ENCODE measurements at places on chromosomes 1 and 21.

DNA sequence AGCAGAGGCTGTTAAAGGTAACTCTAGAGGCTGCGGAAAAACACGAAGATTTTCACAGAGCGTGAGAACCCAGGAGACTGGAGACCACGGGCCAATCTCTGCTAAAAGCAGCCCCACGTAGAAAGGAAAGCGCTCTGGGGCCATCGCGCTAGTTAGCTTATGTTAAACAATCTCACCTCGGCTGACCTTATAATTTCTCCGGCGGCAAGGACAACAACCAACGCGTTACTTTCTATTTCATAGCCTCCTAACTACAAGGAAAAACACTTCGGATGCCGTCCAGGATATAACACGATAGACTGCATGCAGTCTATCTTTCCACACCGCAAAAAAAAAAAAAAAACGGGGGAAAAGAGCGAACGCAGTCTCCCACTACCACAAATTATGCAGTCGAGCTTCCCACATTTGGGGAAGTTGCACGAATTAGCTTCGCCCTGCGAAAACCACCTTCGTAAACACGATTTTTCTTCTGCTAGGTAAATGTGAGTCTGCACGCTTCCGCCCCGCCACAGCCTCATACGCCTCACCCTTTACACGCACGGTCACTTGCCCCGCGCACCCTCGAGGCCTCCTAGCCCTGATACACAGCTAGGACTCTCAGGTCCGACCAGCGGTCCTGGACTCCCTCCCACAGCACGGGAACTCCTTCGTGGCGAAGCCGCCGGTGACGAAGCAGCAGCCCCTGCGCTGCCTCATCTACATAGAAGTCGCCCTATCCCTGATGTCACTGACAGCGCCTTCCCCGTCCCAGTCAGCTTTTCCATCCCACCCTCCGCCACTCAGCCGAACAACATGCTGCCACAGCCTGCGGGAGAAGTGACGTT is 87.8 kb downstream of the PRKAB2 start:
- DNase-seq, result peak; percentile 78

DNA sequence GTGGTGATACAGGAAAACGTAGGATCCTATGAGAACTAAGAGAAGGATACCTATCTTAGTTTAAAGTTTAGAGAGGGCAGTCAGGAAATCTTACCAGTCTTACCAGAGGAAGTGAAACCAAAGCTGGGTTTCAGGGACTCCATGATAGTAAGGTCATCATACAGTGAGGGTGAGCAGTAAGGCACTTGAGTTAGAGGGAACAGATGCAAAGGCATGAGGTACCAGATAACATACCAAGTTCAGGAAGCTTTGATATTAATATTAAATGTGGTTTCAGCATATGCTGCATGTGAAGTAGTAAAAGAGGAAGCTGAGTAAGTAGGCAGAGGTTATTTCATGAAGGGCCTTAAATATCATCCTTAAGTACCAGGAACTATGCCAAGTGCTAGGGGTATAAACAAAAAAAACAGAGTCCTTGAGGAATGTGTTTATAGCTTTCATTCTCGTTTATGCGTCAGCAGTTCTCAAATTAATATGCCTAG is 16.9 kb downstream of the ATG4C start:
- DNase-seq, result no peak

- DNase-seq, result no peak
Measured at GRCh38 chr1:27139980-27140379, 14.9 kb downstream of the SLC9A1 start.

GRCh38 chr1:83637586-83637985 is 361.3 kb downstream of the TTLL7 start:
- no peak for DNase-seq

DNA sequence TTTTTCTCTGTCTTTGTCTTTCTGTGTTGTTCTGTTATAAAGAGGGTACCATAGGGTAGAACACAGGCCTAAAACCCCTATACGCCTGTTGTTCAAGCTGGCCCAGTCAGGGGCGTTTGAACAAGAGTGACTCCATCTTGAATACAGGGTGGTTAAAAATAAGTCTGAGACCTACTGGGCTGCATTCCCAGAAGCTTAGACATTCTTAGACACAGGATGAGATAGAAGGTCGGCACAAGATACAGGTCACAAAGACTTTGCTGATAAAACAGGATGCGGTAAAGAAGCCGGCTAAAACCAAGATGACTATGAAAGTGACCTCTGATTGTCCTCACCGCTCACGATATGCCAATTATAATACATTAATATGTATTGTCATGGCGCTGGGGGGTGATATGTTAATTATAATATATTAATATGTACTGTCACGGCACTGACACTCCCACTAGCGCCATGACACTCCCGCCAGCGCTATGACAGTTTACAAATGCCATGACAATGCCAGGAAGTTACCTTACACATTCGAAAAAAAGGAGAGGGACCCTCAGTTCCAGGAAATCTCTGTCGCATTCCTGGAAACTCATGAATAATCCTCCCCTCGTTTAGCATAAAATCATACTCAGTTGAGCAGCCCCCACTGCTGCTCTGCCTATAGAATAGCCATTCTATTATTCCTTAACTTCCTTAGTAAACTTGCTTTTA is 58.5 kb upstream of the KLHDC7A start:
- DNase-seq, result no peak

- no peak for DNase-seq
Measured at GRCh38 chr1:170133766-170134495, 11.8 kb upstream of the NTMT2 start.

DNA sequence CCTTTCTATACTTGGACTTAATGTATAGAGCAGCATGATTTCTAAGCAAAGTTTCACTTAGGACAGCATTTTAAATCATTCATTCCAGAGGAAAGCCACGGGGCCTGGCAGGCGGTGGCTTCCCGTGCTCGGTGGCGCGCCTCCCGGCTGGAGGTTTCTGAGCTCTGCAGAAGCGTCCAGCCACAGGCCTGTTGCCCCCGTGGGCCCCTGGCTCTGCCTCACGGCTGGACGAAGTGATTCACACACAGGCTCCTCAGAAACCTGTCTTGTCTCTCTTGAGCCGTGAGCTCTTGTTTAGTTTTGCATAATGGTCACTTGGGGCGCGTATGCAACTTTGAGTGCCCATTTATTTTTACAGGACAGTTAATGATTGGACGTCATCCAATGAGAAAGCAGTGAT is 22.1 kb upstream of the DIP2A start:
- DNase-seq, result no peak

GRCh38 chr1:227940791-227941241 is 6.9 kb downstream of the WNT9A start:
- DNase-seq, result no peak

DNA sequence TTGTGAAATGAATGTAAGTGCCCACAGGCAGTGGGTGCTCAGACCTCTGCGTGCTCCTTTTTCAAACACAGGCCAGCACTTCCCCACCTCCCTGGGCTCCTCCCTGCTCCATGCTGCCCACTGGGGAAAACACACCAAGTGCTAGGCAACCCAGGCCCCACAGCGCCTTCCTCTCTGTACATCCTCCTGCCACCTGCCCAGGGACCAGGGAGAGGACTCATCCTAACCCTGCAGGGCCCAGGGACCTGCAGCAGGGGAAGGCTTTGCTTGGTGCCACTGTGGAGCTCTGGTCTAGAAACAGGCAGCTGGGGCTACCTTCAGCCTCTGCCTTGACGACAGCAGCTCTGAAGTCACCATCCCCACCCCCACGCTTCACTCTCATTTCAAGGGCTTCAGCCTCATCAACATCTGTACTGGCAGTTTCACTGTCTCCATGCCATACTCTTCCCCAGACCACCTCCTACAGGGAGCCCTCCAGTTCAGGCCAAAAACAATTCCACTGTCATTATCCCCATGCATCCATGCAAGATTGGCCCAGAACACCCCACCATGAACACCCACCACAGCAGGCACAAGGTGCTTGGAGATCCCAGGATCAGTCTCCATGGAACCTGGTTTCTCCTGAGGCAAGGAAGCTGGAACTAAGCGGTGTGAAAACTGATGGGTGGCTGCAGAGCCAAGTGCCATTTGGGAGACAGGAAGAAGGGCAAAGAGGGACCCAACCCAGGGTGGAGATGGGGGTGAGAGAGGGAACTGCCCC is 1.1 kb downstream of the IGSF8 start:
- DNase-seq, result no peak

- no peak for DNase-seq
Measured at GRCh38 chr1:8104278-8105236, 78.4 kb upstream of the ERRFI1 start.

GRCh38 chr1:39648496-39648895 is 9.1 kb upstream of the HEYL start:
- DNase-seq, result no peak

GRCh38 chr1:76293831-76294230 is 219.3 kb downstream of the ST6GALNAC3 start:
- DNase-seq, result no peak

DNA sequence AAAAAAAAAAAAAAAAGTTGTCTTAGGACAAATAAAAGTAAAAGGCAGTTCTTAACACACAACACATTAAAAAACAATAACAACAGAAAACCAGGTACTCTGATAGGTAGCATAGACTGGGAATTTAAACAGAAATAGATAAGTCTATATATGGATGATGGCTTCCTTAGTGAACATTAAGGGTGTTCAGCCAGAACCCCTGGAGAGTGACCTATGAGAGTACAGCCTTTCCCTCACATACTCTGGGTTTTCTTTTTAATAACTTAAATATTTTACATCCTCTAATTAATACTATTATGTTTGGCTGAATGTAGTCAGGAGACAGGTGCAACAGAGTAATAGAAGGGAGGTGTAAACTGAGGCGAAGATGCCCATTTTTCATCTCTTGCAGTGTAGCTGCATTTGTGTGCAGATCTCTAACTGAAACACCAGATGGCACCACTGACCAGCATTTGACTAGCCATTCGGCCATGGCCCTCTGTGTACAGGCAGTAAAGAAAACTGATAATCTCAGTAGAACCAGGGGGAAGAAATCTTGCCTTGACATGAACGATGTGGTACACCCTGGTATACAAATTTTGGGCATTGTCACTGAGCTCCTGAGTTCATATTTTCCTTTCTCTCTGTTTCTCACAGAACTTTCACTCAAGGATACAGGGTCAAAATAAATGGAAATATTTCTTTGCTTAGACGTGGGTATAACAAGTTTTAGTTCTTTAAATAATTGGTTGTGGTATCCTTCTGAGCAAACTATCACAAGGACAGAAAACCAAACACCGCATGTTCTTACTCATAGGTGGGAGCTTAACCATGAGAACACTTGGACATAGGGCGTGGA is 7.6 kb downstream of the TTF2 start:
- peak; percentile 42 for DNase-seq

GRCh38 chr1:232528472-232529089 is 101.4 kb downstream of the SIPA1L2 start:
- DNase-seq, result no peak

- DNase-seq, result no peak
Measured at GRCh38 chr1:243477731-243478290, 222.0 kb downstream of the SDCCAG8 start.

- DNase-seq, result no peak
Measured at GRCh38 chr1:12446593-12446992, 171.4 kb downstream of the DHRS3 start.

DNA sequence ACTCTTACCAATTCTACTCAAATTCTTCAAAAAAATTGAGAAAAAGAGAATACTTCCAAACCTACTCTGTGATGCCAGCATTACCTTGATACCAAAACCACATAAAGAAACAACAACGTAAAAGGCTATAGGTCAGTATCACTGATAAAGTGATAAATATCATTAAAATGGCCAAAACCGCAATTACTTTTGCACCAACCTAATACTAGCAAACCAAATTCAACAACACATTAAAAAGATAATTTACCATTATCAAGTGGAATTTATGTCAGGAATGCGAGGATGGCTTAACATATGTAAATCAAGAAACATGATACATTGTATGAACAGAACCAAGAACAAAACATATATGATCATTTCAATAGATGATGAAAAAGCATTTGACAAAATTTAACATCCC is 7.0 kb downstream of the SPAG17 start:
- DNase-seq, result no peak

Measured in NCI-H1092 (cell line).